CD4-positive, alpha-beta T cell treated with Interleukin-15 for 4 hours (primary cell): ENCODE measurements at places on chromosomes 11 and 22.
A peak's percentile ranks its signal among the peaks of the same experiment; 100 is the strongest.

DNA sequence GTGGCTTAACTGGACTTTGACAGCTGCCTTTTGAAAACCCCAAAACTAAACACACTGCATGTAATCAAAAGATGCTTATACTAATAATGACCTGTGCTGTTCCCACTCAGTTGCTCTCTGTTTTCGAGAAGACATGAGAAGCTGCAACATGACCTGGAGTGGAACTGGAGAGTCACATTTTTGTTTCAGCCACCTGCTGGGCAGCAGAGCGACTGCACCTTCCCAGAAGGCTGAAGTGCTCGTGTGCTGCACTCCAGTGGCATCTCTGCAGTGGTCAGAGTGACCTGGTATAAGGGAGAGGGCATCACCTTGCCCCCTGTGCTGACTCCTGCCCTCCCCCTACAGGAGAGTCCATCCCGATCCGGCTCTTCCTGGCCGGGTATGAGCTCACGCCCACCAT lies 8.6 kb downstream of the THYN1 start:
- DNase-seq, result peak; percentile 21

- no peak for DNase-seq
Measured at GRCh38 chr22:46969491-46969890, 207.0 kb downstream of the TBC1D22A start.

DNA sequence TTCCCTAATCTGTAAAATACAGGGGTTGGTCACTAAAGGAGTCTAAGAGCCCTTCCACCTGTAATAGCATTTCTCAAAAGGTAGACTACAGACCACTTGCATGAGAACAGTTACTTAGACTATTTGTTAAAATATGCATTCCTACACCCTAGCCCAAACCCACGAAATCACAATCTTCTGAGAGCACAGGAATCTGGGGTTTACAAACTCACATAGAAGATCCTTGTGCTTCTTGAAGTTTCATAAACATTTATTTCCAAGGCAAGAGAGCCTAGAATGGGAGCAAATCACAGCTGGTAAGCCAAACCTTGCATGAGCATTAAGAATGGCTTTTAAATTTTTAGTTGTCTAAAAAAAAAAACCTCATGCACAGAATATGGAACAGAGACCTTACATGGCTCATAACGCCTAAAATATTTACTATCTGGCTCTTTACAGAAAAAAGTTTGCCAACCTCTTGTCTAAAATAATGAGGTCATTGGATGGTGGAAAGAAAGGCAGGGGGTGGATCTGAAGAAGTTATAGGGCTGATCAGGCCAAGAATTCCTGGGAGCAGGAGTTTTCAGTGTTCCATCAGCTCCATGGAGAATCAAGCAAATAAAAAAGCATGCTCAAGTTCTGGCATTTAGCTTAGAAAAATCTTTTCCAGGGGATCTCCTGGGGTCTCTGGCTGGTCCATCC lies 133.4 kb downstream of the CCDC34 start:
- no peak for DNase-seq

DNA sequence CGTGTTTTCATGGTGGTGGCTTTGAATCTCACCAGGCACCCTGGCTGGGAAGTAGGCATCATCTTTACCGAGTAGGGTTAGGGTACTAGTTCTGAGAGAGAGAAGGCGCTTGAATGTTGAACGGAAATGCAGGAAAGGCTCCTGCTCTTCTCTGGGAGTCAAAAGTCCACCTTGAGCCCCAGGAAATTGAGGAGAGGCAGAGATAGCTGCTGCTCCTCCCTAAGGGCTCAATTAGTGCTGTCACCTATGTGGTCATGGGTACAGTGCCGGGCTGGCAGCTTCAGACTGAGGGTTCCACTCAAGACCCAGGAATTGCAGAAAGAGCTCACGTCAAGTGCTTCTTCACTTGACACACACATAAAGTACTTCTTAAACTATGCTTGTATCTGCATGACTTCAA lies 1.7 kb downstream of the CCDC157 start:
- DNase-seq, result no peak

DNA sequence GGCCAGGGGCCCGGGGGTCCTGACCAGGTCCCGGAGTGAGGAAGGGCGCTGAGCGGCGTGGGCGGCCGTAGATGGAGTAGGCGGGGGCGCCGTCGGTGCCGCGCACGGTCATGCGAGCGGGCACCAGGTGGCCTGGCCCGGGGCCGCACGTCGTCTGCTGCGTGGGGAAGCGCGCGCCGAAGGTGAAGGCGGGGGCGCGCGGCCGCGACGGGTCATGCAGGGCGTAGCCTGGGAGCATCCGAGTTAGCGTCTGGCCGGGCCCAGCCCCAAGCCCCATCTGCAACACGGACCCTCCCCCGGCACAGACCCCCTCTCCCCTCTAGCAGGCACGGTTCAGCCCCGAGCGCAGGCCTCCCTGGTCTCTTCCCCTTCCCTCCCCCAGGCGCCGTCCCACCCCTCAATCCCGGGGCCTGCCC lies 1.7 kb upstream of the TYMP start:
- peak; percentile 67 for DNase-seq

GRCh38 chr11:130407978-130408377 lies 20.4 kb downstream of the ADAMTS8 start:
- DNase-seq, result no peak

GRCh38 chr11:117087446-117087845 lies 10.8 kb downstream of the SIK3 start:
- peak; percentile 20 for DNase-seq

- DNase-seq, result peak; percentile 43
Measured at GRCh38 chr22:25110846-25111578, 88.6 kb upstream of the CRYBB3 start.

- DNase-seq, result no peak
Measured at GRCh38 chr11:44024977-44025376, 22.8 kb upstream of the ACCSL start.
